ENCODE measurements at places on chromosomes 11 and 22.

GRCh38 chr22:46798366-46799350 is 36.2 kb downstream of the TBC1D22A start:
- DNase-seq = no peak

DNA sequence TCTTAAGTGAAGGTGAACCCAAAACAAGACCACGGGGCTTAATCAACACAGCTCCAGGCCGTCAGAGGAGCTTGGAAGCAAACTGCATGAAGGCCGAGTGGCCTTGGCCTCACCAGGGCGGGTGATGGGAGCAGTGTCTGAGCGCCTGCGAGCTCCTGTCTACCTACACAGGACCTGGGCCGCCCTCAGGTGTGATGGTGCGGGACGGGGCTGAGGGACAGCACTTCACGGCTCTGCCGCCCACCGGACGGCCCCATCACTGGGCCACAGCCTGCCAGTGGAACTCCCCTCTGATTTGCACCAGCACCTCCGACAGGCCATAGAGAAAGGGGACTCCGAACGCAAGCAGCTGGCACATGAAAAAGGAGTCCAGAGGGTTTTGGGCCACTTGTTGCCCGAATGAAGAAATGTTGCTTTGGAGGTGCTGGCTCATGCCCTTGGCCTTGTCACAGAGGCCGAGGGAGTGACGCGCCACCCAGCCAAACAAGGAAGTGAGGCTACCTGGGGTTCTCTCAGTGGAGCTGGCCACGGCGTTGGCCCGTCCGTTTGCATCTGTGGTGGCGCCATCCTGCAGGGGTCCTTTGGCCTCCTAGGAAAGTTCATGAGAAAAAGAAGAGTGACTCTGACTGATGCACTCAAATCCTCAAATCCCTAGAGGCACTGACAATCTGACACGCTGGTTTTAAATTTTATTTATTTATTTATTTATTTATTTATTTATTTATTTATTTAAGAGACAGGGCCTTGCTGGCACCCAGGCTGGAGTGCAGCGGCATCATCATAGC is 90.3 kb upstream of the BID start:
- DNase-seq = no peak

- DNase-seq = no peak
These were observed 1264.3 kb downstream of the BRD1 start for GRCh38 chr22:48563118-48563965.

DNA sequence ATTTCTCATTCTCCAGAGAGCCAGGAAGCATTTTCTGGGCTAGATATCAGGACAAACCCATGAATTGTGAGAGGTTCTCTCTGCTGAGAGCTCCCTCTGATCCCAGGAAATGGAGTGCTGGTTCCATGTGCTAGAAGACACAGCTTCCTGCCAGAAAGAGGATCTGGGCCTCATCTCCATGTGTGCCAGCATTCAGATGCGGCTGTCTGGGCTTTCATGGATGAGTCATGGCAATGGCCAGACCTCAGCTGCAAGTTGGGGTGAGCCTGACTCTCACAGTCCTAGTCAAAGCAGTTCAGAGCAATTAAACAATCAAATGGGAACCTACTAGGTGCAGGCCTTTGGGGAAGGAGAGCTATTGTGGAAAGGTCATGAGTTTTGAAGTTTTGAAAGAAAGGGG is 82.3 kb upstream of the EED start:
- DNase-seq = no peak

- DNase-seq = no peak
These were observed 22.6 kb downstream of the OR6M1 start for GRCh38 chr11:123783536-123783935.

DNA sequence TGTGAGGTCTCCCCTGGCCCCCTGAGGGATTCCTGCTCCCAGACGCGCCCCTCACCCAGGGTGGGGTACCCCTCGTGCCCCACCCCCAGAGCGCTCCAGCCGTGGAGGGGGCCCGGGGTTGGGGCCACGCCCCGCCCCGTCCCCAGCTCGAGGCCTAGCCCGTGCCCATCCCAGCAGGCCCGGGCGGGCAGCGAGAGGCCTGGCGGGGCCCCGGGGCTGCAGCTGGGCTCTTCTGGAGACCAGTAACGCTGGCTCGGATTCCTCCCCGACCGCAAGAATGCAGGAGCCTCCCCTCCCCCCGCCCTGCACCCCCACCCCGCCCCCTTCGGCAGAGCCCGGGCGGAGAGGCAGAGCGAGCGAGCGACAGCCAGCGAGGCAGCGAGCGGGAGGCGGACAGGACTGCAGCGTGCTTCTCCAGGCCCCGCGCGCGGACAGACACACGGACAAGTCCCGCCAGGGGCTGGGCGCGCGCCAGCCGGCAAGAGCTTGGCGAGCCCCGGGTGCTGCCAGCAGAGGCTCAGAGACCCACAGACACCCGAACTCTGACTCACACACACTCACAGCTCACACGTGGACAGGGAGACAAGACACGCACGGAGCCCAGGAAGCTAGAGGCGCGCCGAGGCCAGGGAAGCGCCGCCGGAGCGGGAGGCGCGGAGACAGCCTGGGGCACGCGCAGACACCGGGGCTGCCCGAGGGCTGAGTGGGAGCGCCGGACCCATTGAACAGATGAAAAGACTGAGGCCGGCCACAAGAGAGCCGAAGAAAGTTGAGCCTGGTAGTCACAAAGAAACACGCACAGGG is 15.2 kb downstream of the BCL9L start:
- no peak for DNase-seq

DNA sequence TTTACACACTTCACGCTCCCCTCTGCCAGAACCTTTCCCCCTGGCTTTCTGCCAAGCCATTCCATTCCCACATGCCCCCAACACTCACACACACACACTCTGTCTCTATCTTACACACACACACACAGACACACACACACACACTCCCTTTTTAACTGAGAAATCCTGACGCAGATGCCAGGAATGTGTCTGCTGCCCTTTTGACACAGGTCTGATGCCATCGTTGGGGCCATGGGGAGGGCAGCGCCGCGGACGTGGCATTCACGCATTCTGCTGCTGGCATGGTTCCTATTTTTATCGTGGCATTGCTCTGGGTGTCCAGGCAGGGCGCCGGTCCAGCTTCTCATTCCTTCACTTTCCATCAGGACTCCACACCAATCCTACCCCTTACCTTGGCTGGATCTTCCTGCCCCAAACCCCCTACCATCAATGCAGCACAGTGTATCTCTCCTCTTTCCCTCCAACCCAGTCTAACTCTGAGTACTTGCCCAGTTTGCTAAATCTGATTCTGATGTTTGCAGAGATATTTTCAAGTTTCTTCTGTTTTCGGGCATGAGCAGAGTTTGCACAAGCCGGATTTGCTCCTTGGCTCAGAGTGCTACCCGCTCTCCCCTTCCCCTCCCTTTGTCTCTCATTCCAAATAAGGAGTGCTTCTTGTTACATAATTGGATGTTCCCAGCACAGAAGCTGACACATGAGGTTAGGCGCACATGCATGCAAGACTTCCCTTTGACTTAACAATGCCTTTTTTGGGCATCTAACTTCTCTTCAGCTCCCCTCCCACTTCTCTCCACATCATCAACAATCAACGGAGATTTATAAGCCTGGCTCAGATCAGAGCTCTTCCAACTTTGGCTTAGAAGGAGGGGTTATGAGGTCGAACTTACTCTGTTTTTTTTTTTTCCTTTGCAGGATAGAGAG is 18.8 kb downstream of the SNX19 start:
- DNase-seq = no peak

- DNase-seq = no peak
These were observed 14.0 kb downstream of the CD6 start for GRCh38 chr11:60985501-60985900.

- DNase-seq = no peak
These were observed 35.3 kb downstream of the GALNT18 start for GRCh38 chr11:11586465-11586864.

DNA sequence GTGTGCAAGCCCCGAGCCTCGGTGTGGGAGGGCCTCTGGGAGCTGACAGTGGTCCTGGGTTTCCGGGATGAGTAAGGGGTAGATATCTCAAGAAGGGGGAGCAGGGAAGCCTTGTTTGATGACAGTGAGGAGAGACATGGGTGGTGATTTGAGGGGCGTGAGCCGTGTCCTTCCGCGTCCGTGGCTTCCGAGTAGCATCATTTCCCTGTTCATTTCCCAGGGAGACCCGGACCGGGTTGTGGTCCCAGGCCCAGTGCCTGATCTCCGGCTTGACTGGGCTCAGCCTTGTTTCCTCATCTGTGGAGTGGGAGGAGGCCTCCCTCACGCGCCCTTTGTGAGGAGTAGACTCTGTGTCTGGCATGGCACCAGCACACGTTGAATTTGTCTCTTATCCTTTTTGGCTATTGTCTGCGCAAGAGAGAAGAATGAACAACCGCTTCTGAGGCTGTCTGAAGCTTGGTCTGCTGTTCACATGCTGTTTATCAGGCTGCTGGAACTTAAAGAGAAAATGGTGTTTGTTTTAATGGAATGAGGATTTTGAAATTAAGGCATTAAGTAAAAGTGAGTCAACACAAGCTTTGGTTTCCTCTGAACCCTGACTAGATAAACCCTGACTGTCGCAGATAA is 348.5 kb downstream of the TBC1D22A start:
- DNase-seq = no peak

DNA sequence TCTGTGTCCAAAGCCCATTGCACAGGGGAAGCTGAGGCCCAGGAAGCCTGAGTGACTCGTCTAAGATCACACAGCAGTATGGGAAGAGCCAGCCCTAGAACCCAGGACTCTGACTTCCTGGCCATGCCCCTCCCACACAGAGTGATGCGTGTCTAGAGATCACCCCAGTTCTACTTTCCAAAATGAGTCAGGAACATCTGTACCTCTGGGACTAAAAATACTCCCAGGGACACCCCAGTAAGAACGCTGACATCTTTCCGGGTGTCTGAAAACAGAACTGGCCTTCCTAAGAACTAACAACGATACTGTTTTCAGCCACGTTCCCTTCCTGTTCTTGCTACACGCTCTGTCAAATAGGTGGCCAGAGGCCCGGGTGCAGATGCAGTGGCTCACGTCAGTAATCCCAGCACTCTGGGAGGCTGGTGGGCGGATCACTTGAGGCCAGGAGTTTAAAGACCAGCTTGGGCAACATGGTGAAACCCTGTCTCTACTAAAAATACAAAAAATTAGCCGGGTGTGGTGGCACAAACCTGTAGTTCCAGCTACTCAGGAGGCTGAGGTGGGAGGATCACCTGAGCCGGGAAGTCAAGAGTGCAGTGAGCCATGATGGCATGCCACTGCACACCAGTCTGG is 21.7 kb upstream of the PDGFB start:
- DNase-seq = no peak

DNA sequence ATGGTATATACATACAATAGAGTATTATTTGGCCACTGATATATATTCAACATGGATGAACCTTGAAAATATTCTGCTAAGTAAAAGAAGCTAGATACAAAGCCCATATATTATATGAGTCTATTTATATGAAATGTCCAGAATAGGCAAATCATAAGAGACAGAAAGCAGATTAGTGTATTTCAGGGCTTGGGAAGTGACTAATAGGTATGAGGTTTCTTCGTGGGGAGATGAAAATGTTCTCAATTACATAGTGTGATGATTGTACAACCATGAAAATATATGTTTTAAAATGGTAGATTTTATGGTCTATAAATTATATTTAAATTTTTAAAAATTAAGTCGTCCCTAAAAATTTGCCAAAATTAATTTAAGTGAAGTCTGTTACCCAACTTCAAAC is 92.2 kb downstream of the STK33 start:
- DNase-seq = no peak

GRCh38 chr22:17265649-17266248 is 46.5 kb upstream of the ADA2 start:
- no peak for DNase-seq

GRCh38 chr11:132060567-132060966 is 690.2 kb downstream of the NTM start:
- DNase-seq = no peak

DNA sequence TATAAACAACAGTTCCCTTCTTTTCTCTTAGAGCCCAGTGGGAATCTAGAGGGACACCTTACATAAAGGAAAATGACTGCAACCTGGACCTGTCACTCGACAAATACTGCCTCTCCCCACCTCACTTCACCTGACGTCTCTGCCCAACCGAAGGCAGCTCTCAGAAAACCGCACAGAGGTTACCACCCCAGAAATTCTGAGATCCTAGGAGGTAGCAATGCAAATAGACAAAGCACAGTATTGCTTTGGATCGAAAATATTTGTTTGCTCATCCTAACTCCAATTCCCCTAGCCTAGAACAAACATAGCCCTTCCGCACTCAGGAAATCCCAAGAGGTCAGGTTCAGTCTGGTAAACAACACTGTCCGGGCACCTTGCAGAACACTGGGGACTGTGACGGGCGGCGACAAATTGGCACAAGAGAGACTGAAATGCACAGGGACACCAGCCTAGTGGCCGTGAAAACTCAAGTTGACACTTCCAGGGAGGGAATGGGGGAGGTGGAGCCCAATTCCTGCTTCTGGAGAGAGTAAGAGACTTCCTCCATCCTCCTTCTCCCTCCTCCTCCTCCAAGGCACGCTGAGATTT is 420 bp upstream of the TRIM44 start:
- DNase-seq = no peak

DNA sequence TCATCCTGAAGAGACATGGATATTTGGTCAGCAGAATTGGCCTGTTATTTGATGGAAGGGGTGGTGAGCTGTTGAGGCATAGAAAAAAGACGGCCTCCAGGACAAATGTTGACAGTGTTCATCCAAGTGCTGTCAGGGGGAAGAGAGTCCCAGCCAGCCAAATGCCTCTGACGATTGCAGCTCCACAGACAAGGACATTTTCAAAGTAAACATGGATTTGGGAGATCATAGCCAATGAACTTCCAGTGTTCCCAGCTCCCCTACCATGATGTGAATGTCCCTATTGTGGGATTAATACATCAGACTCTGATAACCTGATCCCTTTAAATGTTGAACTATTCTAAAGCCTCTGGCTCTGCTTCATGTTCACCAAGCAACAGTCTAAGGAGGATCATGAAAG is 31.2 kb upstream of the PSMA1 start:
- DNase-seq = no peak

- no peak for DNase-seq
These were observed 507.4 kb downstream of the METTL15 start for GRCh38 chr11:28615542-28615941.

- no peak for DNase-seq
These were observed 52.1 kb upstream of the RASD2 start for GRCh38 chr22:35488513-35488912.

DNA sequence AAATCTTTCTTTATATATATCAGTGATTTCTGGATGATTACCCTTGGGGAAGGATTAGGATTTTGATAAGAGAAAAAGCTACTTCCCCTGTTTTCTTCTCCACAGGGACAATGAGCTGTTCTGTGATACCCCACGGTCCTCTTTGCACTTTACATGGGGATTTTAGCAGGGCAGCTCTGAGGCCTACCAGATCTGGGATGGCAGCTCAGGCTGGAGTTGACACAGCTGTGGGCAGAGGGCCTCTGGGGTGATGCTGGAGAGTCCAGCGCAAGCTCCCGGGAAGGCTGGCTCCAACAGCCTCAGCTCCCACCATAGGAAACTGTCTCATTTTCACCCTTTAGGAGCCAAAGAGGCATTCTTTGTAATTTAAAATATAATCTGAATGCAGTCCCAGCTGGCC is 383.8 kb upstream of the NARS2 start:
- no peak for DNase-seq

GRCh38 chr11:35343033-35343598 is 76.2 kb downstream of the SLC1A2 start:
- no peak for DNase-seq

- no peak for DNase-seq
These were observed 16.7 kb downstream of the MMP7 start for GRCh38 chr11:102513869-102514268.

Data from NCI-H1436 (cell line).